ENCODE measurements at places on chromosomes 2 and 18. TPM values are rescaled to one million over a fixed set of nuclear protein-coding genes. Genes with fewer than 3 reads are reported as not detected.

DNA sequence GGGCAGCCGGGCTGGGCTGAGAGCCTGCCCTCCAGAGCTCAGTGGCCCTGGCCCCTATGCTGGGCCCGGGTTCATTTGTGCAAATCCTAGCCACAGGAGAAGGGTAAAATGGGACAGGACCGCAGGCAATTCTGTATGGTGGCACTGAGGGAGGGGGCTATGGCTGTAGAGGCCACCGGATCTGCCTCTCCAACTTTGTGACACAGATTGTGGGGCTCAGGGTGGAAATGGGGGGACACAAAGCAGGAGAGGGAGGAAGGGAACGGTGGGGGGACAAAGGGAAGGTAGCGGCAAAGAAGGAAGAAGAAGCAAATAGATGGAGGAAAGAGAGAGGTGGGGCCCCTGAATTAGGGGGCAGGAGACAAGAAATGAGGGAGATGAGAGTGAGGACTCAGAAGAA lies 201.1 kb downstream of the SMAD2 start:
- H3K27me3 ChIP-seq: no peaks in the 10 kb centered on the region
- no peaks in the 10 kb centered on the region for H3K36me3 ChIP-seq
- H3K27ac ChIP-seq: no peak overlapping the region

DNA sequence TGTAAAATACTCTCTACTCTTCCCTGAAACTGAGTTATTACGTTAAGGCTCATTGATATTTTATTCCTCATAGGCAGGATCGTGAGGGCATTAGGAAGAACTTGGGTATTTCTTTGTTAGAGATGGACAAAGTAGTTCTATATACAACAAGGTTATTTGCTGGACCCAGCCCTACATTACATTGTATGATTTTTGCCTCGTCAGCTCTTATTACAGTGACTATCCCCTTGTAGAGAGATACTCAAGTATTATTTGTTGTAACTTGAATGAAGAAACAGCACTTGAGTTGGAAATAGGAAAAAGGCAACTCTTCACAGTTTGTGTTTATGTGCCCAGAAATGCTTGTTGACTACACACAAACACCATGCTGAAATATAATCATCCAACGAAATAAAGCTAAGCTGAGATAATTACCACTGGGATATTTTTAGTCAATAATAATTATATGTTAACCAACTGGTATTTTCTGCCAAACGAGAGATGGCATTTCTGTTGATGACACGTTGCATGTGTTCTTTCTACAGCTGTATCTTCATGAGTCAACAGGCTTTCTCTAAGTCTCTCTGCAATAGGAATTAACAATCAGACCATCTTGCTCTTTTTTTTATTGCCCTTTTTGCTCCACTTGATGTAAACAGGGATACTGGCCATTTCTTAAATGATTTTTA lies 947.6 kb downstream of the DPP10 start:
- no peak overlapping the region for H3K27ac ChIP-seq
- H3K27me3 ChIP-seq: no peaks in the 10 kb centered on the region
- no peaks in the 10 kb centered on the region for H3K4me1 ChIP-seq
- DNase-seq: no peak
- no peak overlapping the region for H3K4me3 ChIP-seq
- no peaks in the 10 kb centered on the region for H3K36me3 ChIP-seq

- no peak for DNase-seq
- no peaks in the 10 kb centered on the region for H3K27me3 ChIP-seq
- no peak overlapping the region for H3K27ac ChIP-seq
- H3K36me3 ChIP-seq: no peaks in the 10 kb centered on the region
- peaks cover 15% of the 10 kb centered on the region for H3K4me1 ChIP-seq
- H3K4me3 ChIP-seq: peak overlapping the region; percentile 30
Observed at GRCh38 chr2:36360063-36360462, 4.5 kb downstream of the CRIM1 start.

GRCh38 chr2:140178234-140178633 lies 1398.0 kb upstream of the NXPH2 start:
- no peak for DNase-seq
- no peaks in the 10 kb centered on the region for H3K27me3 ChIP-seq
- H3K4me3 ChIP-seq: no peak overlapping the region
- no peaks in the 10 kb centered on the region for H3K4me1 ChIP-seq

GRCh38 chr2:11708106-11708505 lies 38.1 kb upstream of the NTSR2 start:
- H3K27me3 ChIP-seq: no peaks in the 10 kb centered on the region
- H3K27ac ChIP-seq: no peak overlapping the region
- no peaks in the 10 kb centered on the region for H3K36me3 ChIP-seq

GRCh38 chr2:200422532-200423261 lies 87.2 kb downstream of the KCTD18 start:
- no peak overlapping the region for H3K27ac ChIP-seq
- no peaks in the 10 kb centered on the region for H3K27me3 ChIP-seq
- DNase-seq: no peak
- H3K36me3 ChIP-seq: peaks cover 7% of the 10 kb centered on the region
- H3K4me3 ChIP-seq: no peak overlapping the region

SIGLEC15 gene
- not detected for polyA plus RNA-seq

MTA3 gene
- 26.1 TPM for polyA plus RNA-seq

RAB27B gene
- polyA plus RNA-seq: 1.1 TPM

DSG3 gene
- polyA plus RNA-seq: 0.08 TPM

VIT gene
- polyA plus RNA-seq: not detected

RAX gene
- polyA plus RNA-seq: not detected

Measured in aorta (tissue), 5 donors.